ENCODE measurements at places on chromosomes 3 and 15. TPM values are rescaled to one million over a fixed set of nuclear protein-coding genes. Genes with fewer than 3 reads are reported as not detected.

The SLC25A20 gene
- total RNA-seq: 21.7 TPM

The TRMT10C gene
- 34.4 TPM for total RNA-seq

DNA sequence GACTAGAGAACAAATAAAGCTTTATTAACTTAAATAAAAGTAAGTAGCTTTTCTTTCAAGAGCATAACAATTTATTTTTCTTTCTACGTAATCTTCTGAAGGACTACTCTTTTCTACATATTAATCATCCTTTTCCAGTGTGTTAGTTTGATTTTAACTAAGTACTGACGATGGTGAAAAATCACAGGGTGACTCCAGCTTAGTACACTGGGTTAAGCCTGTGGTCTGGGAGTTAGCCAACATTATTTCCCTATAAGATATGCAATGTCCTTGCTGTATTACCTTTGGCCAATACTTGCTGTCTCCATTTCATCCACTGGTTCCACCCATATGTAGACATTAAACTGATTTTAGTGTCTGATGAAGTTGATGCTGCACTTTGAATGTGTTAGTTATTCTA, 508.6 kb upstream of the SUCLG2 start:
- DNase-seq: no peak

GRCh38 chr3:40200692-40201316, 108.7 kb upstream of the EIF1B start:
- DNase-seq: no peak

GRCh38 chr3:141929341-141929995, 53.0 kb downstream of the ATP1B3 start:
- no peak for DNase-seq

DNA sequence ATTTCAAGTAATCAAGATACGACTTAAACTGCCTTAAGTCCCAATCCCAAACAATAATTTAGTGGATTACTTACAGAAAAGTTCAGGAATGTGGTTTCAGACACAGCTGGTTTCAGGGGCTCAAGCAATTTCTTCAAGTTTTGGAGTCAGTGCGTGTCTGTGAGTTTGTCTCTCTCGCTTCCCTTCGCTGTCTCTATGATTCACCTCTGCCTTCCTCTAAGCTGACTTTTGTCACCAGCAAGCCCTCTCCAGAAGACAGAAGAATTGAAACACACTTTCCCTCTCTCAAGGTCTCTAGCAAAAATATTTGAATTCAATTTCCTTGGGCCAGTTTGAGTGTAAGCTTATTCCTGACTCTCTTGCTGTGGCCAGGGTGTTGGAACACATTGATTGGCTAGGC, 392.4 kb downstream of the EDEM1 start:
- no peak for DNase-seq
